ENCODE measurements at places on chromosomes 13 and 19.

DNA sequence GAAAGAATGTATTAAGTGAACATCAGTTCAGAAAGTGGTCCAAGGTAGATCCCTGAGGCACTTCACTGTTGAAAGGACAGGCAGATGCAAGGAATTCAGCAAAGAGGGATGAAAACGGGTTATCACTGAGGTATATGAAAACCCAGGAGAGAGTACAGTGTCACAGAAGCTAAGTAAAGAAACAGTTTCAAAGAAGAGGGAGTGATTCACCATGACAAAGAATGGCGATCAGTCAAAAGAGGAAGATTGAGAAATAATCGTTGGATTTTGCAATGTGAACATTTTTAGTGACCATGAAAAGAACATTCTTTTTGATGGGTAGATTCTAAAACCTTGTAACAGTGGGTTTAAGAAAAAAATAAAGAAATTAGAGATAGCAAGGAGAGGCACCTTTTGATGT lies 99.3 kb downstream of the EPSTI1 start:
- DNase-seq: peak; percentile 76

- no peak for DNase-seq
These were observed 2.9 kb upstream of the FRY start for GRCh38 chr13:32028711-32029110.

- DNase-seq: peak; percentile 9
These were observed 19.8 kb upstream of the CEACAM4 start for GRCh38 chr19:41646589-41647204.

DNA sequence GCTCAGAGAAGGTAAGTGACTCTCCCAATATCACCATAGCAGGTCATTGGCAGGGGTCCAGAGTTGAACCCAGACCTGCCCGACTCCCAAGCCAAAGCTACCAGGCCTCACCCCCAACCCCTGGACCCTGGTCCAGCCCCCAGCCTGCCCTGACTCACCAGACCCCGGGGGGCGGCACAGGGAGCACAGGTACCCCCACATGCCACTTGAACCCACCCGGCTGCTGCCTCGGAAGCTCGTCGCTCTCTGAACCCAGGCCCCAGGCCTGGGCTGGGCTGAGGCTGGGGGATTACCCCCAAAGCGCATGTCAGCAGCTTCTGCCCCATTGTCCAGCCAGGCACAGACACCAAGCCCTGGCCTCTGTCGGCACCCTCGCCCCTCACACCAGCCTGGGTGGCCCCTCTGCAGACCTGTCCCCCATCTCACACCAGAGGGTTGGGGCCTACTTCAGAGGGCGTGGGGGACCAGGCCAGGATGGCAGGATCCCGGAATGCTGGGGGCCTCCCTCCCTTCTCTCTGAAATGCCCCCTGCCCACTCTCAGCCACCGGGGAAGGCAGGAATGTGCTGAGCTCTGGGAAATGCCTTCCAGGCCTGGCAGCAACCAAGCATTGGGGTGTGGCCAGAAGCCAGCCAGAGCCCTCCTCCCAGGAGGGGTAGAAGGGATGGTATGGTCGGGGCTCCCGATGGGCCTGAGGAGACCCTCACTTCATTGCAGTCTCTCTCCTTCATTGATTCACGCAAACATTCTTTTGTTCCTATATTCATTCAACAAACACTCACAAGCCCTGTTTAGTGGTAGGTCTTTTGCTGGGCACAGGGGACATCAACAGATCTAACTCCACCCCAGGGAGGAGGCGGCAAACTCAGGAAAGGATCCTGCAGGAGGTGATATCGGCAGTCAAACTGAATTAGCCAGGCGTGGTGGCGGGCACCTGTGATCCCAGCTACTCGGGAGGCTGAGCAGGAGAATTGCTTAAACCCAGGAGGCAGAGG lies 1.7 kb upstream of the PRX start:
- no peak for DNase-seq

DNA sequence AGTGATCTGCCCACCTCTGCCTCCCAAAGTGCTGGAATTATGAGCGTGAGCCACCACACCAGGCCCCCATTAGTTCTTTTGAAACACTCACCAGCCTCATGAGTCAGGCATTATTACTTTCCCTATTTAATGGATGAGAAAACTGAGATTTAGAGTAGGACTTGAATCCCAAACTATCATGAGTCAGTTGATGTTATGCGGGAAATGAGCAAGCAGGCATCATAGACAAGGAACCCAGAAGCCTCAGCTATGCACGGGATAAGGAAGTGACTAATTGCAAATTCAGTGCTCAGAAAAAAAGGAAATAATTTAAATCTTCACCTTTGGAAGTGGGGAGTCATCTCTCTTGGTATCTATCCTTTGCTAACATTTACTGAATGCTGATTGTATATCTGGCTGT lies 217.5 kb downstream of the ABCC4 start:
- peak; percentile 89 for DNase-seq
